Caudate nucleus (tissue), 63 donors: ENCODE measurements at places on chromosomes 11 and 22.

GRCh38 chr11:125351033-125351867, 144.8 kb downstream of the FEZ1 start:
- DNase-seq, result no peak

DNA sequence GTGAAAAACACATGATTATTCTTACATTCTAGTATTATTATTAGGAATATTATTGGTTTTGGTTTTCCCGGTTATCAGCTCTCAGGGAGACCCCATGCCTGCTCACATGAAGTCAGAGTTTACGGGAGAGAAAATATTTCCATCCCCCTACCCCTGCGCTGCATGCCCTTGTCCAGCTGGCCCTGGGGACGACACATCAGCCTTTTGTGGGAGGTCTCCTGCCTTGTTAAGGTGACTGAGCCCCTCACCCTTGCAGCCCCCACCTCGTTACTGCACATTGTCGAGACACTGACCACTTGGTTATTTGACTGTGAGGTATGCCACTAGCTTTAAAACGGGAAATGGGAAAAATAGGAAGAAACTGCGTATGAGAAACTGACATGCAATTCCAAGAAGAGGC, 63.0 kb downstream of the PARVG start:
- no peak for DNase-seq

DNA sequence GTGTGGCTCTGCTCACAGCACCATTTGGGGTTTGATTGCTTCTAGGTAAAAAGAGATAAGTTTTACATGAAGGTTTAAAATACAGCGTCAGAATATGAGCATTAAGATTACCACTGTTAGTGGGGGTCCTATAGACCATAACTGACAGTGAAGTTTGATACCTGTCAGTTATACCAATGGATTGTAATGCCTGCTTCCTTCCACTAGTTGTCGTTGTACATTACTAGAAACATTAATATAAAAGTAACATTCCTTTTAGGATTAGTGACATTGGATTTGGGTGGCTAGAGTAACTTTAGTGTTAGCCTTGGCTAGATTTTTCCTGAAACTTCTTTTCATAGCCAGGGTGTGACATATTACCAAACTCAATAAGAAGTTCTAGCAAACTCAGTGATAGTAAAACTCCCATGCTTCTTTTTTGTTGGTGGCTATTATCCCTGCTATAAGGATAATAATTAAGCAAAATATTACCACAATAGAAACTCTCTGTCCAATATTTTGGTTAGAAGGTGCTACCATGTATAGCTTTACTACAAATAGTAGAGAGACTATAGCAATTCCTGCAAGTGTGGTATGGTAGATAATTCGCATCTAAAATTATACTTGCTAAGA, 57.1 kb downstream of the FAM181B start:
- DNase-seq, result no peak

- DNase-seq, result no peak
Observed at GRCh38 chr22:49205483-49205800, 622.2 kb downstream of the BRD1 start.

DNA sequence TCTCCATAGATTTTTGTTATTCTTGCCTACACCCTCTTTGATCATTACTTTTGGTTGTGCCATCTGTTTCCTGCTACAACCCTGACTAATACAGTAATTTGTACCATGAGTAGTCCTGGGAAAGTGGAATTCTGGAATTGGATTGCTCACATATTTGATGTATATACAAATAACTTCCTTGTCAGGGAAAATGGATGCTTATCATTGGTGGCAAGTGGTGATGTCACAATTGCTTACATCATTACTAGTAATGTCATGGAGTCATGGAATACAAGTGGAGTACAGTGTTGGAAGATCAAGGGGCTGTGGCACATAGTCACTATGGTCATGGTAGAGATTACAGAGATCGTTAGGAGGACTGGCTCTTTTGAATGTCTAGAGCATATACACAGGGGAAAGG, 24.4 kb downstream of the AASDHPPT start:
- no peak for DNase-seq

DNA sequence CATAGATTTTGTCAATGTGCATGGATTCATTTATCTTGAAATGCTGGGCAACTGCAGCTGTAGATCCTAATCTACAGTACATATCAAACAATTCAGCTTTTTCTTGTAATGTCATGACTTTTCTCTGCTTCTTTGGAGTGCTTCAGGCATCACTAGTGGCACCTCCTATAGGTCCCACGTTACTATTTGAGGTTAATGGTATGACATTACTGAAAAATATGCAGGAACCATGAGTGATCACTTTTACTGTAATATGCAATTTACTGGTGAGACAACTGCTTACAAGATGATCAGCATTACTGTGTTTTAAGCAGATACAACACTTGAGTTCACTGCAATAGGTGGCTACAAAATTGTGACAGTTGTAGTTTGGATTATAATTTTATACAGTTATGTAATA, 3.0 kb downstream of the CENATAC start:
- DNase-seq, result no peak

- no peak for DNase-seq
Observed at GRCh38 chr11:17612221-17613188, 65.4 kb downstream of the OTOG start.

DNA sequence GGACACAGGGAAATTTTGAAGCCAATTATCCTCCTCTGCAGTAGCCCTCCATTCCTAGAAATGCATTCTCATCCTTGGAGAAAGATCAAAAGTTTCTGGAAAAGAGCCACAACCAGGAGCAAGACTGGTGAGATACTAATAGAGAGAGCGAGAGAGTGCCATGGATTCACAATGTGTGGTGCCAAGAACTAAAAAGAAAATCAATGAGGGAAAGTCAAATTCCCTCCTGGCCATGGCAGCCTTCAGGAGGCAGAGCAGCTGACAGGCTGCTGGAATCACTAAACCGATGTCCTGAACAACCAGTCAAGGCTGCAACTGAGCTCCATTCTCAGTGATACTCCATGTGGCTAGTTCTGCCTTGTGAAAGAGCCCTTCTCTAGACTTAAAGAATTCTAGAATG, 561.0 kb downstream of the SOX6 start:
- DNase-seq, result no peak
